ENCODE measurements at places on chromosomes 12 and 14.

GRCh38 chr14:34715127-34715863 lies 902 bp upstream of the CFL2 start:
- DNase-seq = no peak

DNA sequence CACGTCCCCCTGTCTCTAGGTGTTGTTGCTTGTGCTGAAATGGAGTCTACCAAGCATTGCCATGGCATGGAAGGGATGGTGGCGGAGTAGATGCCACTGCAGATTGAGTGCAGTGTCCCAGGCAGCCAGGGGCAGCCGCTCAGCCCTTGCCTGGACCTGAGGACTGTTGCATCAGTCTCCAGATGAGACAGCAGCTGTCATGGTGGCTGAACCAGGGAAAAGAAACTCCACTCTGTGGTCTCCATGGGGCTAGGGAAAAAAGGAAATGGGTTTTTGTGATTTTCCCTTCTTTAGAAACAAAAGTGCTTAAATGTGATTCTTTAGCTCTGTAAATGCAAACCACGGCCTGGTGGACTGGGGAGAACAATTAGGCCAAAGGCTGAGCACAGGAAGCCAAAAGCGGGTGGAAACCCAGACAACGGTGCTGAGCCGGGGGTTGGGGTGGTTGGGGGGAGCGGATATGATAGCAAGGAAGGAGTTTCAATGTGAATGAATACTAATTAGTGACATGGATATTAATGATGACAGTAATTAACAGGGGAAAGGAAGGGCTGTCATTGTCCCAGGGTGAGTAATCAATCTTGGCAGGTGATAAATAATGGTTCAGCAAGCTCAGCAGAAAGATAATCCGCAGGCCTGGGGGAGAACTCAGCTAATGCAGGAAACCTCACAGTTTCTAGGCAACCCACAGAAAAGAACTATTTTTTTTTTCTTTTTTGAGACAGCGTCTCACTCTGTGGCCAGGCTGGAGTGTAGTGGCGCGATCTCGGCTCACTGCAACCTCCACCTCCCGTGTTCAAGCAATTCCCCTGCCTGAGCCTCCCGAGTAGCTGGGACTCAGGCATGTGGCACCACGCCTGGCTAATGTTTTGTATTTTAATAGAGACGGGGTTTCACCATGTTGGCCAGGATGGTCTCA lies 442.6 kb downstream of the DPF3 start:
- DNase-seq = no peak

DNA sequence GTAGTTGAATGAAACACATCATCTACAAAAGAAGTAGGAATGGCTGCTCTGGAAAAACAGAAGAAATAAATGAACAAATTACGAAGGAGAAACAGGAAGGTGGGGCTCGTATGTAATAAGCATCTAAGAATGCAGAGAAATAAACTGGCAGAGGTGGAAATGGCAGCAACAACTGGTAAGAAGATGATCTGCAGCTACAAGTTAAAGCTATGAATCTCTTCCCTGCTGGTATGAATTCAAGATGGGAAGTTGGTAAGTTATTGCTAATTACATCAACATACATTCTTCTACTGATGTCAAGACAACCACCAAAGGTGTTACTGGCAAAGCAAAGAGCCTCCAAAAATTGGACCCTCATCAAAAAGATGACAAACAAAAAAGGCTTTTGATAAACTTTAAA lies 59.8 kb downstream of the HECTD4 start:
- DNase-seq = no peak

DNA sequence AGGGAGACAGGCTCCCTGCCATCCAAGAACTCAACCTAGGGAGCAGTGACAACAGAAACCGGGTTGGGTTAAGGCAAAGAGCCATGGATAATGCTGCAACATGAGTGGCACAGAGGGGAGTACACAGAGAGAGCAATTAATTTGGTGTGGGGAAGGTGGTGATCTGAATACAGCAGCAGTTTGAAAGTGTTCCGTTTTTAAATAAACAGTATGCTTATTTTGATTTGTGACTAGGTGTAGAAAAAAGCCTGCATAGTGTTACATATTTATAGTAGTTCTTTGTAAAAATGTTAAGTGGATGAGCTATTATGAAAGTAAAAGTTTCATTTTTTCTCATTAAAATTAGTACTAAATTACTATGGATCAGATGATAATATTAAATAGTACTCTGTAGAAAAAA lies 8.7 kb downstream of the AKAP5 start:
- DNase-seq = no peak

- no peak for DNase-seq
Observed at GRCh38 chr12:130992448-130992847, 38.7 kb downstream of the ADGRD1 start.

GRCh38 chr12:108798551-108799221 lies 58.7 kb downstream of the SSH1 start:
- no peak for DNase-seq

GRCh38 chr14:50964683-50965390 lies 20.6 kb upstream of the PYGL start:
- DNase-seq = no peak

DNA sequence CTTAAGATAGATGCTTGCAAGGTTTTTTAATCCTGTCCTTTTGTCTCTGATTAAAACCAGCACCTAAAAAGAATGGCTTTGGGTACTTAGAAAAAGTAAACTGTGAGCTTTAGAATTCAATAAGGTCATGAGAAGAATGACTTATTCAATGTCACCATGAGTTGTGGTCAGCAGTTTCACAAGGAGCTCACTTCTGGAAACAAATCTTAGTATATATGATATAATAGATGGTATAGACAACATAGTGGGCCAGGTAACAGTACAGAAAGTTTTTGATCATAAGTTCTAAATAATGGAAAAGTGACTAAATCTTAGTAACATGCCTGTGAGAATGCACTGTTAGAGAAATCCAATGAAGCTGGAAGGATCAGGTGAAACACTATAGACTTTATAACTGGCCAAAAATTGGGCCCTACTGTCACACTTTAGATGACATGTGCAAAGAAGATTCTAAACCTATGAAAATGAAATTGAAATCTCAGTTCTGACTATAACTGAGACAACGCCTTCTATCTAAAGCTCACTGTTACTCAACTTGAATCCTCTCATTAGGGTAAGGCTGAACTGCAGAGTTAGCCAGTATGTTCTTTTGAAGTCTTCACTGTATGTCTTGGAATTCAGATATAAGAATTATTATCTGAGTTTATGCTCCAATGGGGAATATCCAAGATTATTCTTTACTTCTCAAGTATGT lies 42.4 kb upstream of the RAD51AP1 start:
- no peak for DNase-seq

- no peak for DNase-seq
Observed at GRCh38 chr12:43579206-43579605, 27.2 kb upstream of the ADAMTS20 start.

DNA sequence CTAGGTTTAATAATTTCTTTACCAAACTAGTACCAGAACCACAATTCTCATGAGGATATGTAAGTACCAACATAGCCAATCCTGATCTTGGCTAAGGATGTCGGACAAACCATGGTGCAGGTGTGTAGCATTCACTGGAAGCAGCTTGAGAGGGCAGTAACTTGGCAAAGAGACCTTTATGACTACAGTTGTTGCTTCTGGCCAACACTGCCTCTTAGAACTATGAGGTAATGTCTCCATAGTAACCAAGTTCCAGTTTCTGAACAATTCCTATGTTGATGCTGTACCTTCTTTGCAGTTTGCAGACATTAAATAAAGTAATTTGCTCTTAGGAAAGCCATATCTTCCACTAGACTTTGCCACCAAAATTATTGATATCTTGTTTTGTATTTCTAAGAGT lies at the start of gene LMNTD1:
Gene LMNTD1, minus strand, starts transcription at position 186 of the 400 bp plus-strand sequence. CDS start 324 bp downstream, outside the sequence.
- DNase-seq = no peak

DNA sequence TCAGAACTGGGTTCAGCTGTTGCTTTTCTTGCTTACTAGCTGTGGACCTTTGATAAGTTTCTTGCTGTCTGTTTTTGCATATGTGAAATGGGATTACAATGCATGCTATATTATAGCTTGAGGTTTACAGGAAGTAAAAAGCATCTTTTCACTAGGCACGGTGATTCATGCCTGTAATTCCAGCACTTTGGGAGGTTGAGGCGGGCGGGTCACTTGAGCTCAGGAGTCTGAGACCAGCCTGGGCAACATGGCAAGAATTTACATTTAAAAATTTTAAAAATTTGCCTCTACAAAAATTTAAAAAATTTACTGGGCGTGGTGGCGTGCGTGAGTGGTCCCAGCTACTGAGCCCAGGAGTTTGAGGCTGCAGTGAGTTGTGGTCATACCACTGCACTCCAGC lies 42.0 kb downstream of the CALM1 start:
- no peak for DNase-seq

DNA sequence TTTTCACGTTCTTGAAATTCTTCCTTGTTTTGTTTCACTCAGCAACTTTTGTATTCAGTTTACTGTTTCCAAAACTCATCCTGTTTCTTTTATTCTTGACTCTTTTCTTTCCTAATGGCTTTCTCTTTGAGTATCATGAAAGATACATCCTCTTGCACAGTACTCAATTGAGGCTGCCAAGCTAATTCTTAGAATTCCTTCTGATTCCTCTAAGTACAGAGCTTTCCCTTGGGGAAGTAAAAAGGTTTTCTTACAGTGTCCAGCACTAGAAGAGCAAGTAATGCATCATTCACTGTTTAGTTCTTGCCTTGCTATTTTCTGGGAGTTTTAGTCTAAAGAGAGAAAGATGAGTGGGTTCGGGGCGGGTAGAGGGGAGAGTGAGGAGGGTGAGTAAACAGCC lies 154.1 kb downstream of the NEDD1 start:
- no peak for DNase-seq

- DNase-seq = no peak
Observed at GRCh38 chr12:93895089-93895445, 217.9 kb downstream of the CRADD start.

GRCh38 chr12:4261655-4262054 lies 11.9 kb upstream of the CCND2 start:
- DNase-seq = no peak

DNA sequence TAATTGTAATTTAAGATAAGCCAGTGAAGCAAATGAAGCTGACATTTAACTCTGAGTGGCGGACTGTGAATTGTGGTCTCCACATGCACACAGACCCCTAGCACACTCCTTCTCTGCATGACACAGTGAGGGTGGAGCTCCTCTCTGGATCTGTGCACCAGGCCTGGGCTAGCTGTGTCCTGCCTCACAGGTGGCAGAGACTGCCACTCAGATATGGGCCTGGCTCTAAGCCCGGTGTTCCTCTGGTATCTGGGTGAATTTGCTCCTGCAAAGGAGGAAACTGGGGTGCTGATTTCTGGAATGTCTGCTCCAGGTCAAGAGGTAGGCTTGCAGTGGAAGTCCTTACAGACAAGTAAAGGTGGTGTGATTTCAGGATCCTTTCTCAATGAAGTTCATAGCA lies 282.4 kb downstream of the FOXN3 start:
- DNase-seq = no peak

DNA sequence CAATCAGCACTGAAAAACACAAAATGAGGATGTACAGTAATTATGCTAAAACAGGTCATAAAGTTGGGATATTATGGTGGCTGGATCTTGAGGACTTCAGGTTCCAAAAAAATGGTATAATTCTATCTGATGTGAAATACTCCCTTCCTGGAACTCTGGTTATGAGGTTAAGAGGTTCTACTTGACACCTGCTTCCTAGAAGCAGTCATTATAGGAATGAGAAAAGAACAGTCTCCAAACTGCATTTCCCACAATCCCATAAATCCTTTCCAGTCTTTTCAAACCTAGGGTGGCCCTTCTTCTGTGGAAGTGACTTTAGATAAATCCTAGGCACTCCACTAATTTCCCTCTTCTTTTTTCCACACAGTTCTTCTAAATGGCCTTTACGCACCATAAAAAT lies 63.7 kb upstream of the OR10AD1 start:
- no peak for DNase-seq

DNA sequence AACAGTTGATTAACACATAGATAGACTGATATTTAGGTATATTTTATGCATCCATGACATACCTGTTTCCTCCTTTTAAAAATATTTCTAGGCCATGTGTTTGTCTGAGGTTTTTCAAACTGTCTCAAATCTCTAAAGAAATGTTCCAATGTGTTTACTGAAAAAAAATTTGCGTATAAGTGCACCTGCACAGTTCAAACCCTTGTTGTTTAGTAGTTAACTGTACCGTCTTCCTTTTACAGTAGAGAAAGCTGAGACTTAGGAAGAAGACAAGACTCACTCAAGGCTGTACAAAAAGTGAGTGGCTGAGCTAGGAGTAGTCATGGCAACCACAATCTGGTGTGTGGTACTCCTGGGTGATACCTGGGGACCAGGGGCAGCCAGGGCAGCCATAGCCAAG lies 934.6 kb downstream of the VRK1 start:
- no peak for DNase-seq

- DNase-seq = no peak
Observed at GRCh38 chr14:103728721-103729120, 13.1 kb downstream of the ZFYVE21 start.

DNA sequence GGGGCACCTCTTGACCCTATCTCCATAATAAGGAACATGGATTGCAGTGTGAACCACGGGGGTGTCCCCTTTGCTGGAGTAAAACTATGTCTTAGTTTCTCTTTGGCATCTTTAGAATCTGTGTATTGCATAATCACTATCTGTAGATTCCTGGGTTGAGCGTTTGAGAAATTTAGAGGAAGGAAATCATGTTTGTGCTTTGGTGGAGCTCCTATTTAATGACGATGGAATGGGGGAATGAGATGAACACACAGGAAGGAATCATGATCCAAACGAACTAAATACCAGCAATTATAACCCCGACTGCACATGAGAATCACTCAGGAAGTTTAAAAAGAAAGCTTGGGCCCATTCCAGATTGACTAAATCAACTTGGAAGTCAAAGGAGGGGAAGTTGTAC lies 1.3 kb upstream of the MYG1 start:
- DNase-seq = no peak

- DNase-seq = no peak
Observed at GRCh38 chr12:84572196-84572595, 340.4 kb downstream of the SLC6A15 start.

- no peak for DNase-seq
Observed at GRCh38 chr12:78343657-78344056, 513.0 kb downstream of the NAV3 start.

DNA sequence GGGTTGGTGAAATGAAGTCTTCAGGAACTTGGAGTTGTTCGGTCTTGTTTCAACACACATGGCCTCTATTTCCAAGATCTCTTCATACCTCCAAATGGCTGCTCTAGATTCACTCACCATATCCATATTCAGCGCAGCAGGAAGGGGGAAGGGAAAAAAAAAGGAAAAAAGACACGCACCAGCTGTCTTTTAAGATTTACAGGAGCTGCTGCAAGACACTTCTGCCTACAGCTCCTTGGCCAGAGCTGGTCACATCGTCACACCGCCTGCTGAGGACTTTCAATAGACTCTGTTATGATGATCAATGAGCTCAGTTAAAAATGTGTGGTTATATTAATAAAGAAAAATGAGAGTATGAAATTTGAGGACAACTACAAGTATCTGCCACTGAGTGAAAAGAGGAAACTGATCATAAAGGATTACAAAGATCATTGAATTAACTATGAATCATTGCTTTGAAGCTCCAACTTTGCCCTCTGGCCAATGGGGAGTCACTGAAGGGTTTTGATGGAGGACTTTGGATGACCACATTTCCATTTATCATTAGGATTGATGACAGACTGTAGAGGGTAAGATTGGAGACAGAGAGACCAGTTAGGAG lies 182.1 kb upstream of the HMGA2 start:
- DNase-seq = no peak

All from stimulated activated CD4-positive, alpha-beta T cell treated with anti-CD3 and anti-CD28 coated beads, TNF-alpha, amount 100 ng/mL, for 4 hours (primary cell).